GM12864 (cell line): ENCODE measurements at places on chromosomes 2 and 18.

GRCh38 chr2:234286118-234286598, 210.7 kb downstream of the ARL4C start:
- DNase-seq, result no peak

- DNase-seq, result no peak
Observed at GRCh38 chr2:107502539-107502938, 324.2 kb upstream of the RGPD4 start.

DNA sequence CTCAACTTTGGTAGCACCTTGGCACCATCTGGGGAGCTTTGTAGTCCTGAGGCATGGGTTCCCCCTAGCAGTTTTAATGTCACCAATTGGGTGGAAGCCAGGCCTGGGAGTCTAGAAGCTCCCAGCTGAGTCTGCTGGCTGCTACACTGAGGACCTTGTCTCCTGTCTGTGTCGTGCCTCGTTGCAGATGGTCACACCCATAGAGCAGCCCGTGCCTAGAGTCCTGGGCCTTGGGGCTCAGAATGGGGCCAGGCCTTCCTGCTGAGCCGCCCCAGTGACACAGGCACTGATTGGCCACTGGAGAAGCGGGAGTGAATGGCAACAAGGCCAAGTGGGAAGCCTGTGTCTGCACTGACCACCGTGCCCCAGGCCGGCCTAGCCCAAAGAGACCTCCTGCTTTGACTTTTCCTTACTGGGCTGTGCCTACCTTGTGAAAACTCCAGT, 113.2 kb downstream of the SH3RF3 start:
- no peak for DNase-seq

DNA sequence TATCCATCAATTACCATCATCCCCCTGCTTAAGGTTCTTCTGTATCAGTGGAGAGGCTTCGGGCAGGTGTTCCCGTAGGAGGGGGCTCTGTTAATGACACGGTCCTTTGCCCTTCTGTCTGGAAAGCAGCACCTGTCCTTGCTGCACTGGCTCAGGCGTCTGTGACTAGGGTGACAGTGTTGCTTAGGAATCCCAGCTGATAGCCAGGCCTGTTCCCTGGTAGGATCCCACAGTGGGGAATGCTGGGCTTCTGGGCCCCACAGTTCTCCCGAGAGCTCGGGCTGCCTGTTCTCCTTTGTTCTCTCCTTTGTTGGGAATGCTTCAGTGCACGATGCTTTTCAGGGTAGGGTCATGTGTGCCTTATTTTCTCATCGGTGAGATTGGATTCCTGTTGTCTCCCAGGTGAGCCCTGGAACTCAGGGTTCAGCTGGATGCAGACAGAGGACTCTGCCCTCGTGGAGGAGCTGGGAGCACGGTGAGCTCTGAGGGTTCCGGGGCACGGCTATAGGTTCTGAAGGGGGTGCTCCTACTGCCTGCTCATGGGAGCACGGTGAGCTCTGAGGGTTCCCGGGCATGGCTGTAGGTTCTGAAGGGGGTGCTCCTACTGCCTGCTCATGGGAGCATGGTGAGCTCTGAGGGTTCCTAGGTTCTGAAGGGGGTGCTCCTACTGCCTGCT, 9.6 kb downstream of the SNTG2 start:
- no peak for DNase-seq

GRCh38 chr2:59706729-59707128, 846.7 kb downstream of the BCL11A start:
- DNase-seq, result no peak

DNA sequence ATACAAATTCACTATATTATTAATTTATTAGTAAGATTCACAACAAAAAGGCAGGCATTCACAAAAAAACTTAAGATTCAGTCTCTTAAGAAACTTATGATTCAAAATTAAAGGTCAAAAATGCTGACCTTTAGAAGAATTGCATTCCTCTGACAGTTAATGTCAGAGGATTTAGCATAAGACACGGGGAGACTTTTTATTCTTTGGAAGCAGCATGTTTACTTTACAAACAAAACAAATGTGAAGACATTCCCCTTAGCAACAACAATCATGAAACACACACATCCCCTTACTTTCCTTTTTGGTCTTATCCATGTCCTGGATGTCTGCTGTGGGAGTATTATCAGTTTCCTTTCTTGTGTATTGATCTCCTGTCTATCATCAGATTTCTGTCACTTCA, 117.1 kb downstream of the RAD51AP2 start:
- no peak for DNase-seq

DNA sequence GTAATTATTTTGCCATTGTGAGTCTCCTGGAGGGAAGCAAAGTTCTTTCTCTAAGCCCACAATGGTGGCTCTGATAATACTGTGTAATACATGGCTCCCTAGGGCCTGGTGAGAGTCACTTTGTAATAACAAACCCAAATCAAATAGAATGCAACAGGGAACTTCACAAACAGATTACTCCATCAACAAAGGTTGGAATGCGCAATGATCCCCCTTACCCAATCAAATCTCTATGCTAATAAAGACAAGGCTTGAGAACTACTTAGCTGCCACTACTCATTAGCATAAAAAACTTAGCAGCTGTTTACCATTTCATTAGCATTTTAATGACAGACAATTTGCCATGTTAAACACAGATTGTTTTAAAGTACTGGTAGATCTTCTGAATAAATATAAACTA, 285.6 kb upstream of the SESTD1 start:
- no peak for DNase-seq

DNA sequence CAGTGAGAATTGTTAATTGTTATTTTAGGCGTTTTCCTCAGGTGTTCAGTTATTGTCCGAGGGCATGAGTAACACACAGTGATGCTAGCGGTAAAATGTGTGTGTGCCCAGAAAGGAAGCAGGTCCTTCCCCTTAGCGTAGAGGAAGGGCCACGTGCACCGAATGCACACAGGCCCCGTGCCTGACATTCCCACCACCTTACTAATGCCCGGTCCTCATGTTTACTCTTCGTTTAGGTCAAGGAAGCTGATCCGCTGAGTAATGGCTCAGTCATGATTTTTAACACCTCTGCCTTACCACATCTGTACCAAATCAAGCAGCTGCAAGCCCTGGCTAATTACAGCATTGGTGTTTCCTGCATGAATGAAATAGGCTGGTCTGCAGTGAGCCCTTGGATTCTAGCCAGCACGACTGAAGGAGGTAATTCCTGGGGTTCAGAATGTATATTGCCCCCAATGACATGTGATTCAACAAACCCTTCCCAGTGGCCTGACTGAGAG, 76.7 kb downstream of the MERTK start:
- no peak for DNase-seq

- DNase-seq, result no peak
Observed at GRCh38 chr2:29744976-29745375, 176.4 kb downstream of the ALK start.

DNA sequence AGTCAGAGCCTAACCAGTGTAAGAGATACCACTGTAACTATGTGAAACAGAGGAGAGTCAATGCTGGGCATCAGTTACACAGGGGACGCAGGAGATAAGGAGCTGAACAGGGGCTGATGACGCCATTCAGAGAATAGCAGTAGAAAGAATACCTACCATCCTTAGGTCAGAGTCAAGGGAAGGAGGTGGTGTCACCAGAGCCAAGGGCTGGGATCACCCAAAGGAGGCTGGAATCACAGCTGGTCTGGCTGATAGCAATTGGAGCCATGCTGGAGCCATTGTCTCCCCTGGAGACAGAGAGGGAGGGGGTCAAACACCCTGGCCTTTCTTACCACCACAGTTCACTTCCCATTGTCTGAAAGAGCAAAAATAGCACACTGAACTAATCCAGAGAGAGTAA, 37.3 kb upstream of the C18orf32 start:
- no peak for DNase-seq

- DNase-seq, result no peak
Observed at GRCh38 chr2:121034551-121034950, 250.5 kb downstream of the TFCP2L1 start.

DNA sequence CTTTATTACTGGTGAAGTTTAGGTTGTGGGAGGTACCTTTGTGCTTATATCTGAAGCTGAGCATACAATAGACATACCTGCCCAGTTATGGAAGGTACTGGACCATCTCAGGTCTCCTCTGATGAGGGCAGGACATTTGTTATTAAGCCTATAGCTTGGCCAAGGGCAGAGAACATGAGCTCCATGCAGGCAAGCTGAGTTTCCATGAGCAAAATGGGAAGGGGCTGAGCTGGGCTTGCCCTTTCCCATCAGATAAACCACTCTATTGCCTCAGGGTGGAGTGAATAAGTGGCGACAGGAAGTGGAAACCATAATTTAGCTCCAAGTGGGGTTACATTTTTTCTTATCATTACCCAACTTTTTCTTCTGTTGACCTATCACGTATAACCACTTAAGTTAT, 39.9 kb upstream of the EML6 start:
- DNase-seq, result no peak

DNA sequence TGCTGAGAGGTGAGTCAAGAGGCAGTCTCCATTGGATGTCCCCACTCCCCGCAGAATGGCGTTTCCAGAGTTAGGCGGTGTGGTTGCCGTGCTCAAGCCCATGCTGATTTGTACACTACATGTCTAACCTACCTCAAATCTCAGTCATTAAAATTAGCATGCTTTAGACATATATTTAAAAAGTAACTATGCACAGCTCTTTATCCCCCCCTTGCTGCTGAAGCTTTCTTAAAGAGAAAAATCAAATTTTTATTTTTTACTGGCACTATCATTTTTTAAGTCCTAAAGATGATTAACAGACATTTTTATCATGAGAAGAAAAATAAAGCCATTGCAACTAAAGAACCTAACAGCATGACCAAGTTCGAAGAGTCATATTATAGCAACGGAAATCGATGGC, 42.9 kb downstream of the BOLA3 start:
- DNase-seq, result no peak

- DNase-seq, result no peak
Observed at GRCh38 chr18:22494771-22495170, 77.1 kb upstream of the CTAGE1 start.

DNA sequence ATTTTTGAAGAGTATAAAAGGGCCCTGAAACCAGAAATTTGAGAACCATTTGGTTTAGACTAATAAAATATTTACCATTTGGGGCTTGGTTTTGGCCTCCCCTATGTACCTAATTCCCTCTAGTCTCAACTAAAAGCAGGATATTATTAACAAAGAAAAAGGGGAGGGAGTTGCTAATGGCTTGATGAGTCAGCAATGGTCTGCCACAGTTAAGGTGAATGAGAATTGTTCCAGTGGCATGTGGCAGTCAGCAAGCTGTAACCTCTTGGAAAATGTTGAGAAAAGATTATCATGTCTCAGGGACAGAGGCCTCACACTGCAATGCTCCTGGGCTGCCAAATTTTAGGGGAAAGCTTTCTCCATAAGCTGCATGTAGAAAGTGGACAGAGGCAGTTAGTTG, 20.1 kb upstream of the SLC39A10 start:
- no peak for DNase-seq

DNA sequence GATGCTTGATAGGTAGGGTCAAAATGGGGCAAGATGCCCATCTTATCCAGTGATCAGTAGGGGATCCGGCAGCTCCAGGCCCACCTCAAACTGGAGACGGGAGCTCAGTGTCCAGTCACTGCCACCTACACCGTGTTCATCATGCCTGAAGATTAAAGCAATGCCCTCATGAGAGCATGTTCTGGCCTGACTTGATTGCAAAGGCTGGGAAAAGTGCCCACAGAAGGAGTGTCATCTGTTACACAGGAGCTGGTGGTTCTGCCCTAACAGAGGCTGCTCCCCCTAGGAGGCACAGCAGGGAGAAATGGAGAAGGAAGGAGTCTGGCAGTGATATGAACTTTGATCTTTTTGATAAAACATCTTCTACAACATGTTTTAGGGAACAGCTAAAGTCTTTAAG, 92.3 kb downstream of the CCBE1 start:
- DNase-seq, result no peak

DNA sequence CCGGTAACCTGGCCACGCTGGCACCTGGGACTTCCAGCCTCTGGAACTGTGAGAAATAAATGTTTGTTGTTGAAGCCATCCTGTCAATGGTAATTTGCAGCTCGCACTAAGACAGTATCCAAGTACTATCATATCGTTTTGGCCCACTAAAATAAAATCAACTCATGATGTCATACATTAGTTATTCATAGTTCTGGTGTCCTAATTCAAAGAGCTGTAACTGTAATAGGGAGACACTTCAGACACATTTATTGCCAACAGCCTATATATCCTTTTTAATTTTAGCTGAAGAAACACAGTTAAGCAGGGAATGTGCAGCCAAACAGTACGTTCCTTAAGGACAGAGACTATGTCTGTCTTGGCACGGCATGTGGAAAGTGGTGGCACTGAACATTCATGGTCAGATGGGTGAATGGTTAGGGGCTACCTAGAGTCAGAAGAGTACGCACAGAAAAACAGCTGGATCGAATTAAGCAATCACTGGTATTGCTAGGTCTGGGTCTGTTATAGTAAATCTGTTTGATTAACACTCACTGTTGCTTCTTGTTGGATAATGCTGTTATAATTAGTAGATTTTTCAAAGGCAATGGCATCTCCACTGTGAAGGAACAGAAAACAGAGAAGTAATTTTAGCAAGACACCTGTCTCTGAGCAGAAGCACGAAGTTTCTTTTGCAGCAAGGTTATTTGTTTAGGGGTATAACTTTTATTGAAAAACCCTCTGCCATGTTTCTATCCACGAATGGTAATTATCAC, 41.3 kb upstream of the CREG2 start:
- DNase-seq, result no peak

GRCh38 chr2:145691659-145692058, 1171.7 kb upstream of the ZEB2 start:
- DNase-seq, result no peak

GRCh38 chr2:46966576-46966975, 51.0 kb upstream of the MCFD2 start:
- DNase-seq, result no peak

GRCh38 chr2:182887753-182888415, 21.4 kb upstream of the FRZB start:
- no peak for DNase-seq

- no peak for DNase-seq
Observed at GRCh38 chr2:42876326-42876751, 84.0 kb upstream of the HAAO start.

- DNase-seq, result no peak
Observed at GRCh38 chr2:126645211-126645618, 10.7 kb upstream of the GYPC start.

DNA sequence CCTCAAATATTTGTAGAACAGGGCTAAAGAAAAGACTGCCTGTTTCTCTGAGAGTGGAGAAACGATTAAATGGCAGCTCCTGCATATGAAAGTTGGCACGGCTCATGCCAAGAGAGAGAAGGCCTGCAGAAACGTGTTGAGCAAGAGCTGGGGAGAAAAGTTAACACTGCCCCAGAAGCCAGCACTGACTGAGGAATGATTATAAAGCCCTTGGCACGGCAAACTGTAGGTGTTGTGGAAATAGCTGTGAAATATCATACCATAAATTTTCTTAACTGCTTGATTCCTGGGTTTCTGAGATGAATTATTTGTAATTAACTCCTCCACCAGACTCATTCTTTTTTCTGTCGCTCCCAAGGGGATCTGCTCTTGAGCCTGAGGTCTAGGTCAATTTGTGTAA, 4.3 kb downstream of the FRZB start:
- no peak for DNase-seq

- no peak for DNase-seq
Observed at GRCh38 chr2:184756885-184757284, 158.6 kb downstream of the ZNF804A start.

GRCh38 chr2:161972866-161973265, 101.1 kb downstream of the DPP4 start:
- DNase-seq, result no peak
